Activated T-cell treated with anti-CD3 and anti-CD28 coated beads for 24 hours (primary cell): ENCODE measurements at places on chromosomes 3 and 15.

GRCh38 chr3:190972840-190973270, 110.4 kb upstream of the GMNC start:
- no peak for DNase-seq

GRCh38 chr3:33202711-33203457, 15.7 kb downstream of the SUSD5 start:
- no peak for DNase-seq

- DNase-seq = no peak
Observed at GRCh38 chr3:44411031-44411645, 66.3 kb downstream of the ZNF445 start.

GRCh38 chr3:69179740-69180372, 57.5 kb upstream of the LMOD3 start:
- no peak for DNase-seq

DNA sequence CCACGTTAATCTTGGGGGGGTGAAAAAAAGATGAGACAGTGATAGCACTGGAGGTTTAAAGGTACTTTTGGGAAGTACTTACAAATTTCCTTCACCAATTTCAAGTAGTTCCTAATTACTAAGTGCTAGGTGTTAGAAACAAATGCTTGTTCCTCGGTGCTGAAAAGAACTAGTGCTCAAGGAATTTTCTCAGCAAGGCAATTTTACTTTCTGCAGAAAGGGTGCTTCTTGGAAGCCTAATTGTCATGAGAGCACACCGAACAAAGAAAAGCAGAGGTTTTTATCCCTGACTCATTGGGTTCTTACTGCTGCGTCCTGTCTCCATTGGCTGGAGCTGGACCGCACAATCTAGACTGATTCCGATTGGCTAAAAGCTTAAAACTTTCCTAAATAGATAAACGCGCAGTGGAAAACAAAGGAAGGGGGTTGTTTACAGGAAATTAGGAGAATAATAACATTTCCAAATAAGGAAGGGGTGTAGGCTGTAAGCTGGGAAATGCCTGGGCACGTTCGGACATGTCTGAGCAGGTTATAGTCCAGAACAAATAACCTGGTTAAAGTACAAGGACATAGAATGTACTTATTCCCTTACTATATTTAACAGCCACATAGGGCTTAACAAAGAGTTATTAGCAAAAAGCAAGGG, 49.6 kb downstream of the CHD2 start:
- no peak for DNase-seq

DNA sequence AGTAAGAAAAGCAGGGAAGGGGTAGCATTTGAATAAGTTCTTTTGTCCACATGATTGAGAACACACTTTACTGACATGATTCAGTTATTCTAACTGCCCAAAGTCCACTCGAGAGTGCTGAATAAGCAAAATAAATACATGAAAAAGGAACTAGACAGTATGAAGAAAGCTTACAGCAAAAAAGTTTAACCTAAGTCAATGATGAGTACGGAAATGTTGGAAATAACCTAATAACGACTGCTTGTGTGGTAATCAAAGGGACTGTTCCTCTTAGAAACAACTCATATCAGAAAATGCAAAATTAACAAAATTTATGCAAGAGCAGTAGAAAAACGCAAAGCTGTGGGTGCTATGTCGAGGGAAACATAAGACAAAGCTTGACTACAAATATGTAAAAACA, 36.6 kb downstream of the DMXL2 start:
- no peak for DNase-seq

DNA sequence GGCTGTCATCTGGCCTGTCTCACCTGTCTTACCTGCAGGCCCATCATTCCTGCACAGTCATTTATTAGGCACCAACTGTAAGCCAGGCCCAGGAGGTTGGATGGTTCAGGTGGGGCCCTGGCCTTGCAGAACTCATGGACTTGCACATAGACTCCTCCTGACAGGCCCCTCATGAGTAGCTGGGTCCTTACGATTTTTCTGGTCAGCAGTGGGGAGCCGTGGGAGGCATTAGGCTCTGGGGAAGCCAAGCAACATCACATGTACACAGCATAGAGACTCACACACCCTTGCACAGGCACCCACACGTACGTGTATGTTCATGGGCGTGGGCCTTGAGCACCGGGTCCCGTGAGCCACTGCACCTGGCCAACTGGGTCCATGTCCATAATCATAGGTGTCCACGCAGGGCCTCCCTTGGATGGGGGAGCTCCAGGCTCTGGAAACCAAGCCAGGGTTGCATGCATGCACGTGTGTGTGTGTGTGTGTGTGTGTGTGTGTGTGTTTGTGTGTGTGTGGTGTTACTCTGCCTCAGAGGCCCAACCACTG, 20.3 kb downstream of the CISH start:
- no peak for DNase-seq

- no peak for DNase-seq
Observed at GRCh38 chr15:73530649-73531048, 87.7 kb downstream of the REC114 start.

GRCh38 chr3:194865061-194865460, 179.4 kb downstream of the FAM43A start:
- DNase-seq = no peak

DNA sequence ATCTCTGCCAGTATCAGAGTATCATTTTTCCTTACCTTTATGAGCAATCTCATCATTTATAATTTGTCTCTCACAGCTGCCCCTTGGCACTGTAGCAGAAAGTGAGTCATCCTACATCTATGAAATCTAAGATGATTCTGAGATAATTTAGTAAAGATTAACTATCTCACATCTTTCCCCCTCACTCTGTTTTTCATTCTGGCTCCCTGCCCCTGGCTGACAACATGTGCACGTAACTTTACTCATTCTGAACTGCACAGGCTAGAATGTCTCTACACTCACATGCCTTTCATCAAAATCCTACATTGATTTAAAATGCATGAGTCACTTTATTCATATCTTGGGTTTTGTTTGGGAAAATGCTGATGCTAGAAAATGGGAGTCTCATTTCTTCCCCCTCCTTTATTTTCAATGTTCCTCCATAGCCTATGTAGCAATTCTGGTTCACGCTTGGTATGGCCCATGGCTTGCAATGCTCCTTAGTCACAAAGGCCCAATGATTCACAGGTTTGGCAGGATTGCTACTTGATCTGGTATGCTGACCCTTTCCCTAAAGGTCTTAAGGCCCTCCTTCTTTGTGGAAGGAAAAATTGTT, 838.5 kb downstream of the TUSC7 start:
- DNase-seq = no peak

DNA sequence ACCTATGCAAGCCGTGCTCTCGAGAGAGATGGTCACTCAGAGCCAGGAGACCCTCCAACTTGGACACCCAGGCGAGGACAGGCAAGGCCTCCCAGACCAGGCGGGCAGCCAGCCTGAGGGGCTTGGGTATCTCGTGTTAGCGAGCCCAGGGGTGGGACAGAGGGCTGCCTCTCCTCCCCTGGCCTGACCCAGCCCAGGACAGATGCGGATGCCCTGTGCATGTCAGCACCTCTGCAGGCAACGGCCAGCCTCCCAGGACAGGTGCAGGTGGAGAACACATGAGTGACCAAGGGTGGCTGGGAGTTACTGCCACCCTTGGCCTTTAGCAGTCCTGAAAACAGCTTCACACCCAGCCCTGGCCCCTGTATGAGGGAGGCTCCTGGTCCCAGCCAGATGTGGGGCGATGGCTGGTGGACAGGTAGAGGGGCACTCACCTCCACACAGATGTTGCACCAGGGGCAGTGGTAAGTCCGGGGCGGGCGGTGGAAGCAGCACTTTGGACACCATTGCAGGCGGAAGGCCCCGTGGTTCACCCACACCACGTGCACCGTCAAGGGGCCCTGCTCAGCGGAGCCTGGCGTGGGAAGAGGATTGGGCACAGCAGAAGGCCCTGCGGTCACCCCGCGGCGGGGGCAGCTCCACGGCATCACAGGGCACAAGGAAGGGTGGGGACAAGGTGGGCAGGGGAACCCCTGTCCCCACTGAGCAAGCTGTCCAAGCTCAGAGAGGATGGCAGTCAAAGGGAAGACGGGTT, 2.1 kb downstream of the ZDHHC19 start:
- no peak for DNase-seq

- no peak for DNase-seq
Observed at GRCh38 chr3:151142929-151143328, 57.5 kb downstream of the MED12L start.

DNA sequence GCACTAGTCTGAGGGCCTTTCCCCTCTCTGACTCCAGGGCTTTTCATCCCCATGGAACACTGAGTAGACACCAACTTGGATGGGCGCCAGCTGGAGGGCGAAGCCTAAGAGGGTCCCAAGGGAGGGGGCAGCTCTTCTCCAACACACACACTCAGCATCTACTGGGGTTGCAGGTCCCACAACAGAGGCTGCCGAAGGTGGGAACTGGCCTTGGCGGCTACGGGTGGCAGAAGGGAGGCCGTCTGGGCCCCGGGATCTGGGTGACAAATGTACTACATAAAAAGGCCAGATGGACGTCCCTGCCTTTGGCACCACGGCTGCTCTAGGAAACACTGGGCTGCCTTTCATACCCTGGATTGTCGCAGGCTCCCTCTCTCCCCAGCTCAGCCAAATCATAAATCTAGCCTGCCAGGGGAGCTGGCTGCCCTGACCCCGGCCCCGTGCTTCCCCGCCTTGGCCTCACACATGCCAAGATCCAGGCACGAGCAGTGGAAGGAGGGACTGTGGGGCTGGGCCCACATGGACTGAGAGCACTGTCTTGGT, 31.5 kb downstream of the SEMA5B start:
- no peak for DNase-seq

GRCh38 chr3:19938295-19938627, 4.2 kb upstream of the EFHB start:
- DNase-seq = no peak

GRCh38 chr15:69763831-69764230, 311.2 kb downstream of the RPLP1 start:
- DNase-seq = no peak

DNA sequence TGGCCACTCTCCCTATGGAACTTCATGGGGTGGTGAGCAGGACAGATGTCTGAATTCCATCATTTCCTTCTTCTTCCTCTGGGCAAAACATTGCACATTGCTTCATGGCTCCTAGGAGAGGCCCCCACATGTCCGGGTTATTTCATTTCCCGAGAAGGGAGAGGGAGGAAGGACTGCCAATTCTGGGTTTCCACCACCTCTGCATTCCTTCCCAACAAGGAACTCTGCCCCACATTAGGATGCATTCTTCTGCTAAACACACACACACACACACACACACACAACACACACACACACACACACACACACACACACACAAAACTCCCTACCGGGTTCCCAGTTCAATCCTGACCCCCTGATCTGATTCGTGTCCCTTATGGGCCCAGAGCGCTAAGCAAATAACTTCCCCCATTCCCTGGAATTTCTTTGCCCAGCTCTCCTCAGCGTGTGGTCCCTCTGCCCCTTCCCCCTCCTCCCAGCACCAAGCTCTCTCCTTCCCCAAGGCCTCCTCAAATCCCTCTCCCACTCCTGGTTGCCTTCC, 1.9 kb downstream of the RHO start:
- no peak for DNase-seq

DNA sequence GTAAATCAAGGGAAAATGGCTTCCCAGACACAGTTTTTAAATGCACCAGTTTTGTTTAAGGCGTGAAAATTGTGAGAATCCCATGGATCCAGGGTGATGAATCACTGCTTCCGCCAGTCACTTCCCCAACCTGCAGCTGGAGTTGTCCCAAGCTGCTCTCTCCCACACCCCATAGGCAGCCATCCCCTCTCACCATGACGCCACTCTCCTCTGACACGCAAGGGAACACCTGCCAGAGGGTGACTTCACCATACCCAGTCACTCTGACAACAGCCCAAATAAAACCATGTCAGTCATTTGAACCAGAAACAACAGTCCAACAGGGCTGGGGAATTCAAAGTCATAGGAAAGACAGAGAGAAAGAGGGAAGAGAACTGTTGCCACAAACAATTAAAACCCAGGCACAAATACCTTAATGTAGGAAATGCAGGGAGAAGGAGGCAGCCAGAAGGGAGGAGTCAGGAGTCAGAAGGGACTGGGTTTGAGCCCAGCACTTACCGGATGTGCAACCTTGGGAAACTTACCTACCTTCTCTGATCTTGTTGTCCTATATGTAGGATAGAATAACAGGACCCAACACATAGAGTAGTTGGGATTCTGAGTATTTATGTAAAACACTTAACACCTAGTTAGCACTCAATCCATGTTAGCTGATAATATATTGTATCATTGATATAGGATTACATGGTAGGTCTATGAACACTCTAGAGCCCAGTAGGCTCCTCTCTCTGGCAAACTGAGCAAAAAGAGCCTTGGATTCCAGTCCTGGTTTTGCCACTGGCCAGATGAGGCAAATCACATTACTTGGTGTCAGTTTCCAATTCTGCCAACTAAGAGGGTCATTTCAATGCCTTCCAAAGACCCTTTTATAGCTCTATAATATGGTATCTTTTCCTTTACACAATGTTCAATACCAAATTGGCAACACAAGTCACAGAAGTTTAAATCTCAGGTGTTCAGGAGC, 326.3 kb upstream of the ICE2 start:
- no peak for DNase-seq

DNA sequence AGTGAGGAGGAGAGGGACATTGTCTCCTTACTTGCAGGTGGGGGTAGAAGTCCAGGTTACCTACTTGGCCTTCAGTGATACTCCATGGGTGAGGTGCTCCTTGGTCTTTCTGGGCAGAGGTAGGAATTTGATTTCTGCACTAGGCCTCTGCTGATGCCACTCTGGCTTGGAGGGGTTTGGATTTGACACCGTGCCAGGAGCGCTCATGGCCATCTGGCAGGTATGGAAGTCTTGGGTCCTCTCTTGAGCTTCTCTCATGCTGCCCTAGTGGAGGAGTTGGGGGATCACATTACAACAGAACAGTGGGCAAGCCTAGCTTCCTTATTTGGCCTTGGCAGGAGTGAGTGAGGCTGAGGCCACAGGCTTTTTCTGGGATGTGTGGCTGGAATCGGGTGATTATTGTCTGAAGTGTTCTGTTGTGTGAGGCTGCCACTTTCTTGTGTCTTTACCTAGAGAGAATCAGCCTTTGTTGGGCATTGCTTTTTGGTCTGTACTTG, 525.0 kb downstream of the GABRG3 start:
- no peak for DNase-seq

- DNase-seq = no peak
Observed at GRCh38 chr3:153967260-153967659, 153.9 kb upstream of the ARHGEF26 start.

DNA sequence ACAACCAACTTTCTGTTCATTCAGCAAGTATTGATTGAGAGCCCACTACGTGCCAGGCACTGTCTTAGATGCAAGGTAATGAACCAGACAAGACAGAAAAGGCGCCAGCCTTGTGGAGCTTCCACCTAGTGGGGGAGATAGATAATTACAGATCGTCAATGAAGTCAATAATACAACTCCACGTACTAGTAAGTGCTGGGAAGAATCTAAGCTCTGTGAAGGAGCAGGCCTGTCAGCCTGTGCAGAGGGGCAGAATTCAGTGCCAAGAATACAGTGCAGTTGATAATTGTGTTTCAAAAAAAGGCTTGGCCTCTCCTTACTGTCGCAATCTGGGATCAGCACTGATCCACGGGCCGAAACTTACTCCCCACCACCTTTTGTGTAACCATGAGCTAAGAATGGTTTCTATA, 186.3 kb downstream of the FEZF2 start:
- DNase-seq = no peak

- DNase-seq = no peak
Observed at GRCh38 chr15:31516440-31516839, 189.8 kb downstream of the KLF13 start.
